ENCODE measurements at places on chromosomes 1 and 21.

DNA sequence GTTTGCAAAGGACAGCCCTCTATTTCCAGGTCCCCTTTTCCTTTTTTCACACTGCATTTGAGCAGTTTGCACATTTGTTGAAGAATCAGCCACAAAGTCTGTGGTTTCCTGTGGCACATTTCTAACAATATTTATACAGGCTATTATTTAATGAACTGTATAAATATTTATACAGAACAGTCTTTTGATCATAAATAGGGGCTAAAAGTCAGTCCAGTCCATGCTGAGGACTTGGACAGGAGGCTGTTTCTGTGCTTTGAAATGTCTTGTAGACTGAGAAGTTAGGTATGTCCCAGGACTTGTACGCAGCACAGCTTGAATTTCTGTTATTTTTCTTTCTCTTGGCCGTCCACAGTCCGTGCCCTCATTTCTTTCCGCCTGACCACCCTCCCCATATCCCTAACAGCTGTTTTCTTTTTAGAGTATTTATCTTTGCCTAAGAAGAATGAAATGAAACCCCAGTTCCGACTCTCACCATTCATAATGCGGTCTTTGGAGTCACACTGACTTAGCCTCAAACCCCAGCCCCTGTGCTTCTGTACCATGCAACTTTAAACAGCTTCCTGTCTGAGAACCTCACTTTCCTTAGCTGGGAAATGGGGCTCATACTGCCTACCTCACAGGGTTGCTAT lies 19.7 kb downstream of the FGGY start:
- peak; percentile 13 for DNase-seq

GRCh38 chr1:1354271-1355247 lies 3.8 kb downstream of the MXRA8 start:
- no peak for DNase-seq

DNA sequence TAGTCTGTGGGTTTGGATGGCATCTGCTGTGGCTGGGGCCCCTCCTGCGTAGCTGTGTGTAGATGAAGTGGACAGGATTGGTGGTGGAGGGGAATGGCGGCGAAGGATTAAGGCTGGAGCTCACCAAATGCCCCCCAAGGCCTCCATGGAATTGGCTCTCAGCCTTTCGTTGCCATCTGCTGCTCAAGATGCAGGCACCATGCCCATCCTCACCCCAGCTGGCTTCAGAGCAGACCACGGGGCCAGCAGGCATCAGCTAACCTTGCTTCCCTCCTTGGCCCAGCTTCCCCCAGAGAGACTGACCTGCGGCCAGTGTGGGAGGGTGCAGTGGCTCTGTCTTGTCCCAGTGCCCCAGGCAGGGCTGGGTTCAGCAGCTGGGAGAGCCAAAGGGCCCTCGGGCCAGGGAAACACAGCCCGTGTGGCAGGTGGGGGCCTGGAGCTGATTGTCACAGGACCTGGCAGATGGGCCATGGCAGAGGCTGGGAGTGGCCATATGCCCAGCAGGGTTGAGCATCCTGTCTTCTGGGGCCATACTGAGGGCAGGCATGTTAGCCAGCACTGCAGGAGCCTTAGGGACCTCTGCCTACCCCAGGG lies 66.8 kb upstream of the ACTL8 start:
- DNase-seq: no peak

GRCh38 chr1:198927129-198927528 lies 288.3 kb downstream of the PTPRC start:
- no peak for DNase-seq

DNA sequence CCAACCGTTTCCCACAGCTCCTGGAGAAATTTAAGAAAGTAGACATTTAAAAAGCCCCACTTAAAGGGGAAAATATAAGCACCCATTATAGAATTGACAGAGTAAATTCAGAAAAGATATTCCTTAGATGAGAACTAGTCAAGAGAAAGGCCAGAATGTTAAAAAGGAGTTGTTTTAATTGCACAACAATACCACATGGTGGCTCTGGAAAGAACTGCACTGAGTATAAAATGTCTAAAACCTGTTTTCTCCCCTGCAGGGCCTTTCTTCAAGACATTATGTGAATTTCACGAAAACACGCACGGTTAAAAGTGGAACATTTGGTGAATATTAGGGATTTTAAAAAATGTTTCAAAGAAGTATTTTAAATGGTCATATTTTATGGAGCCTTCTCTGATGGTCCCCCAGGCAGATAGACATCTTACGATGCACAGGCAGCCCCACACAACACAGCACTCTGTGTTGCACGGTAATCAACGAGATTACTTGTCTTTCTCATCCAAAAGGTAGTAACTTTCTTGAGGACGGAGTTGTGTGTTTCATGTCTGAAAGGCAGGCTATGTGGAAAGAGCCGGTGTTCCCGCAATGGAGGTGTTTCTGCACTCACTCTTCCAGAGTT lies 101.9 kb downstream of the PRRX1 start:
- no peak for DNase-seq

GRCh38 chr1:245843101-245843500 lies 664.0 kb downstream of the SMYD3 start:
- DNase-seq: no peak

DNA sequence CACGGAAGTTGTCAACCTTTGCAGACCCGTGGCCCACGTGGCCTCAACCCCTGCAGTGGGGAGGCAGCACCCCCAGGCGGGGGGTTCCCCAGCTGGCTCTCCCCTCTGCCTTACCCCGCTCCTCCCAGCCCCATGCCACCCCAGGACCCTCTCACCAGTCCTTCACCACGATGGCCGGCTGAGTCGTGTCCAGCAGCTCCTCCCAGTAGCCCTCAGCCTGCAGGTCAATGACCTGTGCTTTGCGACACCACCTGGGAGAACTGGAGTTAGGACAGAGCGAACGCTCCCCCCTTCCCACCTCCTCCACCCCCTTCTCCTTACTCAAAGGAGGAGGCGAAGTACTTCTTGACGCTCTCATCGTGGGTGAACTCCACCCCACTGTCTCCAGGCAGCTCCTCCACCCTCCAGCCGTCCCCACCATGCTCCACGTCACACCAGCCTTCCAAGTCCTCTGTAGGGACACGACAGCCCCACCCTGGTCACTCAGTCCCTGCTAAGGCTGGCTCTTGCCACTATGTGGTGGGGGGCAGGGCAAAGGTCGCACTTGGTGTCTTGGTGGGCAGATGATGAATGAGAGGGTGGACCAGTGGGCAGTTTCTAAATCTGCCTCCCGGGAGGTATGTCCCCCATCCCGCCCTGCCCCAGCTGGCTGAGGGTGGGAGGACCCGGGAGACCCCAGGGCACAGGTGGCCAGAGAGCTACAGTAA lies 4.5 kb downstream of the FBXO2 start:
- DNase-seq: no peak

GRCh38 chr1:234529950-234530237 lies 50.9 kb upstream of the TARBP1 start:
- no peak for DNase-seq

- no peak for DNase-seq
These were observed 15.4 kb downstream of the CD247 start for GRCh38 chr1:167502719-167503462.
